ENCODE measurements at places on chromosomes 5 and 9.
A peak's percentile ranks its signal among the peaks of the same experiment; 100 is the strongest.

- DNase-seq: no peak
Observed at GRCh38 chr5:124663101-124663506, 83.3 kb downstream of the ZNF608 start.

GRCh38 chr9:137445930-137446431 is 4.8 kb upstream of the ENTPD8 start:
- no peak for DNase-seq

DNA sequence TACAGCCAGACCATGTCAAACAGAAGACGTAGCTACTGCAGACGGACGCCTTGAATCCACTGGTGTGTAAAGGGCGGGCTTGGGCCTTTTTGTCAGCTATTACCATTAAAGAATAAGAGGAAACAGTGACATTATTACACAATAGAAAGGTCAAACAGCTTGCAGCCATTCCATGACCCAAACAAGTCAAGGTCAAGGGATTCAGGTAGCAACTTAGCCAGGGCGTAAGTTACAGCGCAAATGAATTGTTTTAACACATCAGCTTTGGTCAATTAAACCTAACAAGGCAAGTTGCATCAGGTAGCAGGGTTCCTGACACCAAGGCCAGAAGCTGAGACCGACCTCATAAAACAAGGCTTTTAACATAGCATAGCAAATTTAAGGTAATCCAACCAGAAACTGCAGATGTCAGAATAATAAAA is 15.3 kb downstream of the NFIB start:
- no peak for DNase-seq

DNA sequence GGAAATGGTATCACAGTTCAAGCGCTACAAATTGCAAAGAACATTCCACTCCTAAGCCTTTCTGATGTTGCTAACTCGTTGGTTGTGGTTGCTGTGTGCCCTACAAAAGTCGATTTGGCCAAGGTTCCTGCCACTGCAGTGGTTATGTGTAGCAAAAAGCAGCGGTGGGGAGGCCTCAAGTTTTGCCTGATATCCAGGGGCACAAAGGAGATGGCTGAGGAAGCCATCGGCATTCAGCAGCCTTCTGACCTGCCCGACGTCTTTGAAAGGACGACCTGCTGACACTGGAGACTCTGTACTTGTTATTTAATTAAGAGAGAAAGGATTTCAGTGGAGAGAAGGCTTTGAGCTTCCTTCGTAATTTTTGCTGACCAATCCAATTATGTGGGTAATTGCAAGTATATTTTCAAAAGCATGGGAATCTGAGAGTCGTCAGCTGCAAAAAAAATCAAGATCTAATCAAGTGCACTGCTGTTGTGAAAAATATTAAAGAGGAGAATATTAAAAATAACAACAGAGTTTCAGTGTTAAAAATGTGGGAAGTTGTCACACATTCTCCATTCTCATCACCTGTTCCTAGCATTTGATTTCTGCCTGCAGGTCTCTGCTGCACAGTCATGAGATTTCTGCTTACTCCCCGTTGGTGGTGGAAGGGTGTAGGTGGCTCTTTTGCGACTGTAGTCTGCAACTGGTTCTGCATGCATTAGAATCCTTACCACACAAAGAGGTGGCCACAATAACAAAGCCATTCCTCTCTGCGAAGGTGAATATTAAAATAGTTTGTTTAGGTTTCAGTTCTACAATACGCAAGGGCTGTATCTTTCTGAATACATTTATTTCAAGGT is 319.2 kb downstream of the IRX2 start:
- no peak for DNase-seq

DNA sequence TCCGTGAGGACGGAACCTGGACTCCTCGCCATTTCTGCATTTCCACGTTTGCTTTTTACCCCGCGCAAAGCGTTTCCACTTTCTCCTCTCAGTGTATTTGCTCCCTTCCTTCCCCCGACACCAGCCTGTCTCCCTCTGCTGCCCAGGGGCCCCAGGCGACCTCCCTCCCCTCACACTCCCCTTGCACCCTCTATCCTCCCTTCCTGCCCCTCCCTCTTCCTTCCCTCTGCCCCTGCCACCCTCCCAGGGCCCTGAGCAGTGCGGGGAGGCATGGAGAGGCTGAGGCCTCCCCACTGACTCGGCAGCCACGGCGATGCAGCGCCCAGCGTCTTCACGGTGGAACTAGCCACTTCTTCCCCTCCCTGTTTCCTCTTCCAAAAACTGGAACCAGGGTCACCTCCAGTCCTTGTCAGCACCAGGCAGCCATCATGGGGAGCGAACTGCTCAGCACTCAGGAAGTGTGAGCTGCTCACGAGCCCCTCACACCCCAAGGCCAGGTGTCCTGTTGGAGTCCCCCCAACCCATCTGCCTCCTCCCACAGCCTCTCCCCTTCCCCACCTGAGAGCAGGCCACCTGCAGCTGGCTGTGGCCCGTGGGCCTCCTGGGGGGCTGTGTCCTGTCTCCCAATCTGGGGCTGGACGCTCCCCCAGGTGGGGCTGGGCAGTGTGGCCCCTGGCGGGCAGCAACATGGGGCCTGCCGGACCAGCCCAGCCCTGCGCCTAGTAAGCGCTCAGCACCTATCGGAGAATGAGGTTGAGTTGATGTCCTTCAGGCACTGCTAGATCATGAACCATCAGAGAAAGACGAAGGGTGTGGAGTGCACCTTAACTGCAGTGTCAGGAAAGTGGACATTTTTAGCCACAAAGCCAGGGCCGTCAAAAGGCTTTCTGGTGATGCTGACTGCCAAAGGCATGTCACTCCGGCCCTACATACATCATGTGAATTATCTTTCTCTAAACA is 17.5 kb downstream of the UBE2QL1 start:
- DNase-seq: no peak

DNA sequence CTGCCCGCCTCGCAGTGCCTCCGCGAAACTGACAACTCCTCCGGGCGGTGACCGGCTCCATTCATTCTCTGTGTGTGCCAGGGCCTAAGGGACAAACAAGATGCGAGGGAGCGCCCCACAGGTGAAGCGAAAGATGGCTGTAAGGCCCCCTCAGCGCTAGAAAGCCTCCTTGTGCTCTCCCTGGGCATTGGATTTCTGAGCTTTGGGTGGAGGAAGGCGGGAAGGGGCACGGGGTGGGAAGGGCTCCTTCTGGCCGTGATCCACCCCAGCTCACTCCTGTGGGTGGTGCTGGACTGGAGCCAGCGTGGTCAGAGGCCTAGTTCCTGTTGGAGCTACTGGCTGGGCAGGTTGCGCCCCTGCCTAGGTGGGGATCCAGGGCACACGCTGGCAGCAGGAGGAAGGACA is 943 bp downstream of the GALNT12 start:
- peak; percentile 28 for DNase-seq

DNA sequence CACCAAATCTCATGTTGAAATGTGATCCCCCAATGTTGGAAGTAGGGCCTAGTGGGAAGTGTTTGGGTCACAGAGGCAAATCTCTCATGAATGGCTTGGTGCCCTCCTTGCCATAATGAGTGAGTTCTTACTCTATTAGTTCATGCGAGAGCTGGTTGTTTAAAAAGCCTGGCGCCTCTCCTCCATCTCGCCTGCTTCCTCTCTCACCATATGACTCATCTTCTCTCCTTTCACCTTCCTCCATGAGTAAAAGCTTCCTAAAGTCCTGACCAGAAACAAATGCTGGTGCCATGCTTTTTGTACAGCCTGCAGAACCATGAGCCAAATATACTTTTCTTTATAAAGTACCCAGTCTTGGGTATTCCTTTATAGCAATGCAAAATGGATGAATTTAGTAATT is 20.9 kb upstream of the ARHGAP26 start:
- peak; percentile 35 for DNase-seq

DNA sequence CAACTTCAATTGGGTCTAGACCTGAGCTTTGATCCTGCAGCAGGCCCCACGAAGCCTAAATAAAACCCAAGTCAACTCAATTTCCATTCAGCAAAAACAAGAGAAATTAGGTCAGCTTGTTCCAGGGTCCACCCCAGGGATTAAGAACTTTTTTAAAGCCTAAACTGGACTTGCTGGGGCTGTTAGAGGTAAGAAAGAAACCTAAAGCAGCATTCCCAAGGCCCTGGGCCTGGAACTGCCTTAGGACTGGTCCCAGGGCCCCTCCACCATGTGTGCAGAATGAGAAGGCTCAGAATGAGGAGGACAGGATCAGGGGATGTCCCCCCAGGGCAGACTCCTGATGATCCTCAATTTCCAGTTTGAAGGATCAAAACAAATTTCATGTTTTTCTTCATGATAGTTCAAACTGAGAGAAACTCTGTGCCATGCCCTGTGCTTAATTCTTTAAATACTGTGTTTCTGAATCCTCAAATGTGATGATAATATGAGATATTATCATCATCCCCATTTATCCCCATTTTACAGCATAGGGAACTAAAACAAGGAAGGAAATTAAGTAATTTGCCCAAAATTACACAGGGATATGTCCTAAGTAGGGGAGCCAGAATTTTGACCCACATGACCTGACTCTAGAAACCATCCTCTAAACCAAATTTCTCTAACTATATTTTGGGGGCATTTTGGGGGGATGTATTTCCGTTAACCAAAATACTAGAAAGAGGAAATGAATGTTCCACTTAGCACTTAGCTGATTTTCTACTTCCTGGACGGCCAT is 64.5 kb downstream of the DENND1A start:
- DNase-seq: no peak

DNA sequence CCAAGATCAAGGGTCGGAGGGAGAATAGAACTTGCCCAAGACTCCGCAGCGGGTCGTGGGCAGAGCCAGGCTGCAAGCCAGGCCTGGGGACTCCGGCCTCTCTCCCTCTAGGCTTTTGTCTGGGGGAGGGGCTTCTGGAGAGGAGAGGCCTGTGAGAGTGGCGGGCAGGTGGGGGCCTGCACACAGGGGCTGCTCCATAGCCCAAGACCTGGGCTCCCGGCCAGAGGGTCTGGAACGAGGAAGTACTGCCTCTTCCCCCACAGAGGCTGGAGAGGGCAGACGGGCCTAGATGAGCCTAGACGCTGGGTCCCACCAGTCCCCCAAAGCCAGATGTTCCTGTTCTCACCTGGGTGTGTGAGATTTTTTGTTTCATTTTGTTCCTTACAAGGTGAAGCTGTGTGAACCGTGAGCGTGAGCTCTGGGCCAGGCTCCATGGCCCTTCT is 5.2 kb upstream of the ST6GALNAC6 start:
- DNase-seq: peak; percentile 35

GRCh38 chr5:174972291-174972690 is 247.9 kb downstream of the MSX2 start:
- DNase-seq: no peak

GRCh38 chr5:143561219-143561618 is 157.7 kb upstream of the NR3C1 start:
- no peak for DNase-seq

GRCh38 chr5:89471541-89471940 is 588.6 kb upstream of the MEF2C start:
- DNase-seq: no peak

GRCh38 chr5:57366744-57367143 is 115.9 kb downstream of the ACTBL2 start:
- DNase-seq: no peak

DNA sequence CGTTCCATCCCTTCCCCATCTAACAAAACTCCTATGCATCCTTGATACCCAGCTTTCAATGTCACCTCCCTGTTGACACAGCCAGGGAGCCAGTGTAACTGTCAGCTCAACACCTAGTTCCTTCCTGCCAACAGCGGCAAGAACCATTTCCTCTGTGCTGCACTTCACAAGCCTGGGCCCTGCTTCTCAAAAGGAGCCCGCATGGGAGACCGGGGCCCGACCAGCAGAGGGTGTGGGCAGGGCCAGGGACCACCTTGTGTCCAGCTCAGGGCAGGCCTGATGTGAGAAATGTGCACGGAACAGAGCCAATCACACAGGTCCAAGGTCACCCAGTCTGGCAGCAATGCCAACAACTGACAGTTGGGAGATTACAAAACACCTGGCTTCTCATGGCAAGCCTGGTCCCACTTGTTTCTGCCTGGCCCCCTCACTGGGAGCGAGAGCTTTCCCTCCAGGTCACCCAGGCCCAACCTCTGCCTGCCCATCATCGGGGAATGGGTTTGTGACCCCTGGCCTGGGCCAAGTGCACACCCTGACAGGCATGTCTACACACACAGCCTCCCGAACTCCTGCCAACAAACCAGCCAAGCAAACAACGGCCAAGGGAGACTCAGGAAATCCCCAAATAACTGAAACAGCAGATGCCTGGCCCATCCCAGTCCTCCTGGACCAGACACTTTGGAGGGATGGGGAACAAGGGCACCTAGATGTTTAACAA is 3.1 kb downstream of the RNF44 start:
- DNase-seq: peak; percentile 53

DNA sequence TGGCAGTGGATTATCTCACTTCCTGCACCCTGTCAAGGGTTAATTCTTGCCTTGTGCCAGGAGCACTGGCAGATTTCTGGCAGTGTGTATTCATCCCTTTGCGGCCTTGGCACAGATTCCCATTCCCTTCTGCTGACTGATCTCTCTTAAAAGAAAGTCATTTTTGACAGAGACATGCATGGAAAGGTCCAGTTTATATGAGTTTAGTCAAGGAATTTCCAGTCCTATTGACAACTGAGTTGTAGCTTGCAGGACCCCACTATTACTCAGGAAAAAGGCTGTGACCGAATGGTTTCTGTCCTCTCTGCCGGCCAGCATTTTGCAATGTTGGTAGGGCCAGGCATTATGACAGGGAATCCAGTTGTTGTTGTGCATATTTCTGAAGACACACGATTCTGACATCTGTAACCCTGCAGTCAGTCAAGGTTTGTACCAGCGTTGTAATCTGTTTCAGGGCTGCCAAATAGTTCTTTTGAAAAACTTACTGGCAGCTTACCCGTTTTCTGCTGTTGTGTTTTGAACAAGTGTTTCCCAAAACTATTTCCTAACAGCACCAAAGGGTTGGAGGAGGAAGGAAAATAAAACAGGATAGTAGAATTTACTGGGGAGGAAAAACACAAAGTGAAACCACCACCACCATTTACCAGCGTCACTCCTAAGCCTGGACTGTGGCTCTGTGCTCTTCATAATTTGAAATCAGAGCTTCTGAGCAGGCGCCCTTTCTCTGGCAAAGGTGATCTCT is 243.4 kb upstream of the KLF4 start:
- no peak for DNase-seq

GRCh38 chr5:104241046-104241445 is 678.5 kb upstream of the NUDT12 start:
- no peak for DNase-seq

- no peak for DNase-seq
Observed at GRCh38 chr9:35555881-35556280, 49.2 kb upstream of the TESK1 start.

Measured in stimulated activated CD4-positive, alpha-beta T cell treated with anti-CD3 and anti-CD28 coated beads, Interleukin-15, amount 100 ng/mL, for 24 hours (primary cell).